Spleen (tissue), 13 donors: ENCODE measurements at places on chromosomes 6 and 20.
A peak's percentile ranks its signal among the peaks of the same experiment; 100 is the strongest.

- no peaks in the 10 kb centered on the region for H3K4me1 ChIP-seq
- DNase-seq = no peak
- peaks cover 8% of the 10 kb centered on the region for H3K27me3 ChIP-seq
- H3K36me3 ChIP-seq = no peaks in the 10 kb centered on the region
Measured at GRCh38 chr6:79755967-79756366, 124.8 kb downstream of the SH3BGRL2 start.

- H3K27ac ChIP-seq = peak overlapping the region; percentile 44
- H3K36me3 ChIP-seq = no peaks in the 10 kb centered on the region
- H3K27me3 ChIP-seq = no peaks in the 10 kb centered on the region
- no peak overlapping the region for H3K4me3 ChIP-seq
- no peaks in the 10 kb centered on the region for H3K4me1 ChIP-seq
- peak; percentile 72 for DNase-seq
Measured at GRCh38 chr20:38134427-38135270, 30.4 kb downstream of the TGM2 start.

GRCh38 chr20:57589728-57590484, 29.0 kb downstream of the PCK1 start:
- DNase-seq = peak; percentile 56
- H3K4me3 ChIP-seq = no peak overlapping the region
- no peaks in the 10 kb centered on the region for H3K36me3 ChIP-seq

DNA sequence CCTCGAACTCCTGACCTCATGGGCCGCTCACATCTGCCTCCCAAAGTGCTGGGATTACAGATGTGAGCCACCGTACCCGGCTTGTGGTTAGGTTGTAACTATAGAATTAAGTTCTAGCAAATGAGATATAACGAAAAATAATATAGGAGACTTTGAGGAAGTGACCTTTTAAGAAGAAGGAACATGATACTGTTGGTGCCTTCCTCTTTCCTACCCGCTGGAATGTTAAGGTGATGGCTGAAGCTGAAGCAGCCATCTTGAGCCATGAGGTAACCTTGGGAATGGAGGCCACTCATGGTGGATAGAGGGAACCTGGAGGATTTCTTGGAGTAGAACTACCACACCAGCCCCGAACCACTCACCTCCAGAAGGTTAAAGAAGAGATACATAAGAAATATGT, 48.1 kb upstream of the MDGA1 start:
- H3K36me3 ChIP-seq = no peaks in the 10 kb centered on the region
- no peak overlapping the region for H3K4me3 ChIP-seq
- H3K27ac ChIP-seq = no peak overlapping the region

- H3K27ac ChIP-seq = peak within 1 kb of the TSS; percentile 98
- H3K27me3 ChIP-seq = no peaks in the 10 kb centered on the region
- H3K36me3 ChIP-seq = no peaks in the 10 kb centered on the region
- peak within 1 kb of the TSS; percentile 72 for H3K4me3 ChIP-seq
Measured at GRCh38 chr6:85593438-85594196, at the start of gene SNX14. Gene SNX14, minus strand, starts transcription at chr6:85593858. Its CDS starts 140 bp downstream, at chr6:85593718.

DNA sequence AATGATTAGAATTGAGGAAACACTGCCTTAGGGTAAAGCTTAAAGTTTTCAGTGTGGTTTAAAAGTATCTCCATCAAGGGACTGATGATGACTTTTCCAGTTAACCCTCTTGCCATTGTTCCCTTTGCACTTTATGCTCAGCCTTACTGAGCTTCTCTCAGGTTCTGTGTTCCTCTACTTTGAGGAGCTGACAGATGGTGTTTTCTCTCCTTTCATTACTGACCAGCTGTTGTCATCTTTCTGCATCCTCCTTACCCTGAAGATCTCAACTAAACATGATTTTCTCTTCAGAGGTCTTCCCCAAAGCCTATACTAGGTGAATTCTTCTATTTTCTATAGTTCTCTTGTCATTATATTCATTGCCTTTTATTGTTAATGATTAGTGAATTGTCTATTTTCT, 475.6 kb upstream of the SYNCRIP start:
- H3K36me3 ChIP-seq = no peaks in the 10 kb centered on the region
- no peaks in the 10 kb centered on the region for H3K27me3 ChIP-seq
- no peak overlapping the region for H3K27ac ChIP-seq
- H3K4me1 ChIP-seq = no peaks in the 10 kb centered on the region
